GM12891 (cell line): ENCODE measurements at places on chromosomes 6 and 20.

DNA sequence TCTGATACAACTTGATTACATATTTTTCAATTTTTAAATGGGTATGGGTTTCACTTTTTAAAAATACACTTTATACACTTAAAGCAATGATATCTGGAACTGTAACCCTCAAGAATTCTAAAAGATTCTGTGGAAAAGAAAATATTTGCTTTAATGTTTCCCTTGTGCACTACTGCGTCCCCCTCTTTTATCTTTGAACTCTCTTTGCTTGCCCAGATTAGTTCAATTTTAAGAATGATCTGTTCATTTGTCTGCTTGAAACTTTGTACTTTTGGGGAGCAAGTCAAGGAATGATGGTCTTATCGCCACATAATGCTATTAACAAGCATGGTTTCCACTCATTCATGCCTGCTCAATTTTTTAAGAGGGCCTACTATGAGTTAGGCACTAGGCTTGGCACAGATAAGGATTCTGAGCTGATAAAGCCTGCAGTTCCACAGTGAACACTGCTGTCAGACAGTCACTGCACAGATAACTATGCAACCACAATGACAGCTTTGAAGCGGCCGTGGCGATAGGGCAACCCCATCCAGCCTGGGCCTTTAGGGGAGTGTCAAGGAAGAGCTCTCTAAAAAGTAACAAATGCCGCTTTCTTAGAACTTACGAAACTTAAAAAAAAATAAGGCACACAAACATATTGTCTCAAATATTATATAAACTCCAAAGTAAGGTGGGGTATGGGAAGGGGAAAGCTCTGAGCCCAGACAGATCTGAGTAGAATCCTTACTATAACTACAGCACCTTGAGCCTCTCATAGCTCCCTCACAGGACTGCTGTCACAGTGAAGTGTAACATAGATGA lies 29.7 kb downstream of the FYN start:
- no peak for DNase-seq

DNA sequence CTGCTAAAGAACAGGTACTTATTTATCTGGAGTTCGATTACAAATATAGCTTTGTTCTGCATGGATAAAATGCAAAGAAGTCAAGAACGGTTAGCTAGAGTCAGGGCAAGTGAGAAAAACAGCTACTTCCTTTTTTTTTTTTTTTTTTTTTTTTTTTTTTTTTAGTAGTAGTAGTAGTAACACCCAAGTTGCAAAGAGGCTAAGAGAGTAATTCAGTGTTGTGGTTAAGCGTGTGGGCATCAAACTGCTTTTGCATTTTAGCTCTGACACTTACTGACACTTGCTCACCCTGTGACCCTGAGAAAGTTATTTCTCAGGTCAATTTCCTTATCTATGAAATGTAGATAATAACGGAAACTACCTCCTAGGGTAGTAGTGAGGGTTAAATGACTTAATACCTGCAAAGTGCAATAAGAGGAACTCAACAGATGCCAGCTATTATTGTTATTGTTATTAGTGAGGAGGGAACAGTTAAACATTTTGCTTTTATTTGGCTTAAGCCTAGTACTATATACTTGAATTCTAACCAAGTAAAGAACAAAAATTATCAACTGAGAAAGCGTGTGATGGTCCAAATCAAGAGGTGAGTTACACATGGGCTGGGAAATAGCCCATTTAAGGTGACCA lies 86.7 kb upstream of the BACH2 start:
- no peak for DNase-seq

GRCh38 chr20:59827138-59828056 lies 106.0 kb downstream of the SYCP2 start:
- no peak for DNase-seq

DNA sequence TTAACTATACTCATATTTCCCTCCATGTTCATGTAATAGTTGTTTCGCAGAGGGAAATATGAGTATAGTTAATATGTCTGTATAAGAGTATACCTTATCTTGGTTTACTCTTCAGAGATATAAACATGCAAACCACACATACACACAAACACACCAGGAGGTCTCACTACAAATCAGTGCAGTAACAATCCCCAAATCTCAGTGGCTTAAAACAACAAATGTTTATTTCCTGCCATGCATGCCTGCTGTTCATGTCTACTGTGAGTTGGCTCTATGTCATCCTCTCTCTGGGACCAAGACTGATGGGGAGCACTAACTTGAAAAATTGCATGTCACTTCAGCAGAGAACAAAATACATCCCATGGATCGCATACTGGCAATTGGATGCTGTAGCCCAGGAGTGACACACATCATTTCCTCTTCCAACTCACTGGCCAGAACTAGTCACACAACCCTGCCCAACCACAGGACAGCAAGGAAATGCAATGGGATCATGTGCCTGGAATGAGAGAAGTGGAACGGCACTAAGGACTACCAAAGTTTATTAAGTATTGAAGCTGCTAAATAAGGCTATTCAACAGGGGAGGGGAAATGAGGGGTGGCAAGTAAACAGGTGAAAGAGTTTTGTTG lies 89.0 kb upstream of the DTNBP1 start:
- no peak for DNase-seq

- DNase-seq, result no peak
Measured at GRCh38 chr20:6686171-6686570, 81.3 kb upstream of the BMP2 start.

GRCh38 chr6:64252256-64252655 lies 616.7 kb downstream of the PHF3 start:
- no peak for DNase-seq

- DNase-seq, result no peak
Measured at GRCh38 chr20:5737966-5738365, 12.2 kb upstream of the SHLD1 start.

GRCh38 chr6:168058691-168059551 lies 20.1 kb downstream of the FRMD1 start:
- DNase-seq, result no peak

GRCh38 chr20:32820698-32821377 lies 1.1 kb downstream of the MAPRE1 start:
- DNase-seq, result no peak

- no peak for DNase-seq
Measured at GRCh38 chr20:5491455-5491854, 174.7 kb upstream of the PROKR2 start.

GRCh38 chr6:24743265-24743943 lies 24.4 kb upstream of the C6orf62 start:
- no peak for DNase-seq

DNA sequence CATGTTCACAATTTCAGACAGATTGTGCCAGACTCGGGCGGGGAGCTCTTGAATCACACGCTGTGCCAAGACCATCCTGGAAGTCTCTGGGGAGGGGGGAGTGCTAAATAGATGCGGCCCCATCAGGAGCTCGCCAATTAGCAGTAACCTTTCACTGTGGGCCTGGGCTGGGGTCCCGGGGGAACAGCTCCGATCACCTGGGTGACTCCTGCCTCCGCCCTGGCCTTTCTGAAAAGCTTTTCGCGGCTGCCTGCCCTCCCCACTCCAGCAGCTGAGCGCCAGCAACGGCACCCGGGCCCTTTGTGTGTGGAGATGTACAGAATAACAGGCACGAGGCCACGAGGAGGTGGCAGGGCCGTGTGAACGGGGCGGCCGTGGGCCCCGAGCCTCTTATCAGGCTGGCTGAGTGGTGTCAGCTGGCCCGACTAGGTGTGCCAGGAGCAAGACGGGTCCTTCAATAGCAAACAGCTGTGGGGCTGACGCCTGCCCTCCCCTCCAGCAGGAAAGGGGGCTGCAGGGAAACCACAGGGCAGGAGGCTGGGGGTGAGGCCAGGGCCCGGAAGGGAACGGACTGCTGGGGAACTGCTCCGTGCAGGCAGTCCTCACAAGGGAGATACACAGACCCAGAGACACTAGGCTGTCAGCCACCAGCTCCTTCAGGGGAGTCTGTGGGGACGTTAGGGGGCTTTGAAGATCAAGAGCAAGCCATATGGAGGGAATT lies 56.8 kb downstream of the NOL4L start:
- no peak for DNase-seq

DNA sequence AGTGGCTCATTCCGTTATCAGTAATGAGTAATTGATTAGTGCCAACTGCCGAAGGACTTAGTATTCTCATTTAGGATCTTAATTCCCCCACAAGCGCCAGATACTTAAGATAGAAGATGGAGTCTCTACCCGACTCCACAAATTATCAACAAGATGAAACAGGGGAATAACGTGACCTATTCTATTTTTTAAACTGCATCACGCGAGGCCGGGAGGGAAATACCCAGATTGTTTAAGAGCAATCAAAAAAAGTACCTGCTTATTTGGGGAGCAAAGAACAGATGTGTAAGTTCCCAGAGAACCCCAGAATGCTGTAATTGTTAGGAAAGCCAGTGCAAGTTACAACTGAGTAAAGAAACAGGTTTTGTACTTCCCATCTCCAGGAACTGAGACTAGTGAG lies 1.1 kb upstream of the MAP3K5 start:
- no peak for DNase-seq

DNA sequence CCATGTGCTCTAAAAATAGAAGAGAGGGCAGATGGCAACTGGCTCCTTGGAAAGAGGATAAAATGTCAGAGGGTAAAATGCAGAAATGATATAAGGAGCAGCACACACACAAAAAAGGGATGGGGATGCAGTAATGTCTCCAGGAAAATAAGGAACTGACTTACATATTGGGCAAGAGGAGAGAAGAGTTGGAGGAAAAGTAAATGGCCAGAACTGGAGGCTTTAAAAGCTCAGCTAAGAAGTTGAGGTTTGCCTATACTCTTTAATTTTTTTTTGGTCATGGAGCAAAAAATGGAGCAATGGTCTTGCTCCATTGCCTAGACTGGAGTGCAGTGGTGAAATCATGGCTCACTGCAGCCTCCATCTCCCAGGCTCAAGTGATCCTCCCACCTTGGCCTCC lies 93.7 kb downstream of the SULF2 start:
- DNase-seq, result no peak

GRCh38 chr6:79377047-79377446 lies 142.6 kb upstream of the HMGN3 start:
- DNase-seq, result no peak

DNA sequence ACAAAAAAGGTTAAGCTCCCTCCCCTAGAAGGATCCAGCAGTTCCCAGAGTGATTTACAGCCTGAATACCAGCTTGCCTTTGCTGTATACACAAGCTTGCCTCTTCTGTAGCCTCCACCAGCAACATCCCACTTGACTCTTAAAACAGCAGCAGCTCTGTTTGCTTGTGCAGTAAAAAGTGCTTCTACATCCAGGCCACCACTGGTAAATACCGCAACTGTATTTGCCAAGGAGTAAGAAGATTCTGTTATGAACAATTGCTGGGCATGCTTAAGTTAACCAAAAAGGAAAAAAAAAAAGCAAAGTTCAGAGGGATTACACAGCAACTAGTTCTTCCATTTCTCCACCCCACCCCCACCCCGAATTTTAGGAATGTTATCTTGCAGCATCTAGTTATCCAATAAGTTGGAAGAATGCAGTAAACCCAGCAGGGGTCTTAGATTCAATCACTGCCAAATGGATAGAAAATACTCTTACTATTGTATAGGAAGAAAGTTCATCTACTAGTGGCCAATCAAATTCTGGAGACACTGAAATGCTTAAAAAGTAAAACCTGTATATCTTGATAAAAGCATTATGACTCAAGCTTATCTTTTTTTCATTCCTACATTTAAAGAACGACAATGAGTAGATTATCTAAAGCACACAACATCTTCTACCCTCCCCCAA lies 4.8 kb downstream of the SALL4 start:
- no peak for DNase-seq

GRCh38 chr6:143792402-143793279 lies 50.5 kb upstream of the LTV1 start:
- DNase-seq, result no peak

DNA sequence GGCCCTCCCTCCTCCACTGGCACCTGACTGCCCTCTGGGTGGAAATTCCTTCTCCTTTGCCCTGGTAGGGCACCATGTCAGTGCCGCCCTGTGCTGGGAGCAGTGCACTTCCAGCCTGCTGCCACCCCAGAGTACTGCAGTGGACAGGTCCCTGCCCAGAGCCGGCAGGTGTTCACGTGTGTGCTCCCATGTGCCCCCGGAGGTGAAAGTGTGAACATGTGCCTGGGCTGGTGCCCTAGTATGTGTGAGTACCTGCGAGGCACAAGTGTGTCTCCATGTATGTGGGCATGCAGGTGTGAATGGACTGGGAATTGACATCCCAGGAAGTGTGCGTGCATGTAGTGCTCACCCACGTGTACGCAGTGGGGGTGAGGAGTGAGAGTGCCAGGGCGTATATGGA lies 29.4 kb downstream of the SDCBP2 start:
- no peak for DNase-seq

- DNase-seq, result peak; percentile 48
Measured at GRCh38 chr20:48823960-48824498, 3.8 kb downstream of the PREX1 start.

DNA sequence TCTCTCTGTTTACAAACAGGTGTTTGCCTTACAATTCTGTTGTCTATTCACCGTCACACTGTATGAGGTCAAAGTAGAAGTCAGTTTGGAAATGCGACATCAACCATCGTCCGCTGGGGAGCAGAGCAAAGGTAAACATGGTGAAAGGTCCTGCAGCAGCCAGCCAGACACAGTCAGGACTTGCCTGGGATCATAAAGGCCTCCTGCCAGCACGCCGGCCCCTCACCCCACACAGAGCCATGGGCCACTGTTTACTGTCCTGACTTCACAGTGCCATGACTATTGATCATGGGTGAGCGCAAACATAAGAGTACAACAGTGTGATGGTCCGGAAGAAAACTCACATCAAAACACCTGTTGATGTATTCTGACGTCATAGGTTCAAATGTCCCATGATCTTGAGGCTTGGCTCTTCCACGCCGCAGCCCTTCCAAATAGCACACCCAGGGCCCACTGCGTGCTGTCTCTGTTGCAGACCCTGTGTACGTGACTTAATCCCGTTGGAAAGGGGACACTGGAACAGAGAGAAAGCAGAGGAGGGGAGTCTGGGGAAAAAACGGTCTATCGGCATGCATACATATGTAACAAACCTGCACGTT lies 16.9 kb upstream of the PPP1R3G start:
- no peak for DNase-seq

- DNase-seq, result no peak
Measured at GRCh38 chr6:11779329-11780096, 910 bp upstream of the ADTRP start.

DNA sequence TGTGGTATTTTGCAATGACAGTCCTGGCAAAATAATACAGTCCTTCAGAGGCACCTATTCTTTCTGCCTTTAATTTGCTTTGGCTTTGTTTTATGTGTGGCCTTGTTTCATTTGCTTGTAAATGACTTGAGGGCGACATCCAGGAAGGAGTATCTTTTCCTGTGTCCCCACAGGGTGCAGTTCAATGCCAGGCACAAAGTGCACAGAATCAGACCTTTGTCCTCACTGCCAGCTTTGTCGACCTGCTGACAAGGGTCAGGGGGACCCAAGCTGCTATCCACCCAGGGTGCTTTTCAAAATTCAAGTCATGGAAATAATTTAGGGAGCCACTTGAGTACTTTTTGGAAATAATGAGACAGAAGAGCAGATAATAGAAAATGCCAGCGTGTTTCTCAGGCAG lies 37.0 kb upstream of the CDKN1A start:
- DNase-seq, result no peak

GRCh38 chr20:63103402-63104311 lies 96.9 kb upstream of the BHLHE23 start:
- no peak for DNase-seq

- no peak for DNase-seq
Measured at GRCh38 chr6:147227770-147228320, 23.6 kb downstream of the STXBP5 start.
